ENCODE measurements at places on chromosomes 6 and 20. TPM values are rescaled to one million over a fixed set of nuclear protein-coding genes. Genes with fewer than 3 reads are reported as not detected.

DNA sequence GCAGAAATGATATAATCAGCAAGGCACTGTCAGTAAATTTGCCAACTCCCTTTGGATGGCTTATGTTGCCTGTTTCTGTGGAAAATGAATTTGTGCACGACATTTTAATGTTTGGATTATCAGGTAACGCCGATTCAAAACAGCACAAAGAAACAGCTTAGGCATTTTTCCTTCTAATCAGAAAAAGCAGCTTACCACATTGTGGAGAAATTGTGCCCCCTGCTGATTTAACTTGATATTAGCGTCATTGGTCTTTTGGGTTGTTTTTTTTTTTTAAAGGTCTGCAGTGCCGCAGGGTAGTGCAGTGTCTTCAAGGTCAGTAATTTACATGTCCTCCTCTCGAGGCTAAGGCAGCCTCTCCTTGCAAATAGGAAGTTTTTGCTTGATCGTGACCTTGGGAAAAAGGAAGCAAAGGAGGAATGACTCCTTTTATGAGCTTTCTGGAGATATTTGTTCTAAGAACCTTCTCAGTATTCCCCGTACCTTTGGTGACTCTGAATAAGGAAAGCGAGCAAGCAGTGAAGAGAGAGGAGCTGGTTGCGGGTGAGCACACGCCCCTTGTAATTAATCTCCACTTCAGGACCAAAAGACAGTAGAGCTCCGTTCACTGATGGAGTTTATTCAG lies 79.1 kb downstream of the ELOVL4 start:
- peak; percentile 56 for DNase-seq

GRCh38 chr20:41462372-41463161 lies 95.9 kb upstream of the EMILIN3 start:
- DNase-seq: no peak

GRCh38 chr6:116314218-116314617 lies 34.5 kb upstream of the TSPYL1 start:
- no peak for DNase-seq

DNA sequence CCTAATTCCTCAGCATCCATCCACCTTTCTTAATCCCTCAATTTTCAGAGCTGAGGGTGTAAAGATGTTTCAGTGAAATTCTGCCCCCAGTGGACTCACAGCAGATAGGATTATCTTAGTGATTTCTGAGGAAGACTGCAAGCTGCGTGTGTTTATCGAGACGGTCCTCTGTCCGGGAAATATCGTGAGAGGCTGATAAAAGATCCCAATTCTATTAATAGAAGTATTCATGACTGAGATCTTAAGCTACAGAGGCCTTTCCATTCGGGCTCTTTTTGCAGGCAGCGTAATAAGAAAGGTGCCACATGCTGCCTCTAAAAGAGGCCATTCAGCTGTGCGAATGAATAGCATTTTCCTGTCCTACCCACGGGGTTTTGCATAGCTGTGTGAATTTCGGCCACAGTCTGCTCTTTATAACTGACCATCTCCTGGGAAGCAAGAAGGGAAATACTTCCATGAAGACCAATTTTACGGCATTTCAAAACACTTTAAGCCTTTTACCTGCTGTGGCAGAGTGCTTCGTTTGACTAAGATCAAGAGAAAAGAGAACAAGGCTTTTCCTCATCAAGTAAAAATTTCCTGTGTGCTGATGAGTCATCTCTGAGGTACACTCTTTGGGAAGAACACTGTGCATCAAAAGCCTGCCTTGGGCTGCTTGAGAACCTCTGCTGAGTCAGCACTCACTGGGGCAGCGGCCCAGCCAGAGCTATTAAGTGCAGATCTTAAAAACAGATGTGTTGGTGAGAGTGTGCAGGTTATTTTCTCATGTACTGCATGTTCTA lies 208.8 kb downstream of the ARHGAP18 start:
- DNase-seq: no peak

DNA sequence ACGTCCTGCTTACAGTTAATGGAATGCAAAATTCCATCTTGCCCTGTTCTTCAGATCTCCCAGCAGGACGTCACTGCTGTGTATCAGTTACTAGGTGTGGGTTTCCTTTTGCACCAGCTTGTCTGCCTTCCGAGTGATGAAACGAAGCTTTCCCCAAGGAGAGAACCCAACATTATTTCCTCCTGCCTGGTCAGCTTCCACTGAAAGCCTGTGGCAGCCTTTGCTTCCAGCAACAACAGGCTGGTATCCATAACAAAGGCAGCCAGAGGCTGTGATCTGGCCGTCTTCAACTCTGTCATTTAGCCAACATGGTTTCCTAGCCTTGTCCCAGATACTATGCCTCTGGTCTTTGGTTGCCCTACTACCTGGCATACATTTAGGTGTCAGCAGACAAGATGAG lies 78.9 kb upstream of the HEY2 start:
- no peak for DNase-seq

DNA sequence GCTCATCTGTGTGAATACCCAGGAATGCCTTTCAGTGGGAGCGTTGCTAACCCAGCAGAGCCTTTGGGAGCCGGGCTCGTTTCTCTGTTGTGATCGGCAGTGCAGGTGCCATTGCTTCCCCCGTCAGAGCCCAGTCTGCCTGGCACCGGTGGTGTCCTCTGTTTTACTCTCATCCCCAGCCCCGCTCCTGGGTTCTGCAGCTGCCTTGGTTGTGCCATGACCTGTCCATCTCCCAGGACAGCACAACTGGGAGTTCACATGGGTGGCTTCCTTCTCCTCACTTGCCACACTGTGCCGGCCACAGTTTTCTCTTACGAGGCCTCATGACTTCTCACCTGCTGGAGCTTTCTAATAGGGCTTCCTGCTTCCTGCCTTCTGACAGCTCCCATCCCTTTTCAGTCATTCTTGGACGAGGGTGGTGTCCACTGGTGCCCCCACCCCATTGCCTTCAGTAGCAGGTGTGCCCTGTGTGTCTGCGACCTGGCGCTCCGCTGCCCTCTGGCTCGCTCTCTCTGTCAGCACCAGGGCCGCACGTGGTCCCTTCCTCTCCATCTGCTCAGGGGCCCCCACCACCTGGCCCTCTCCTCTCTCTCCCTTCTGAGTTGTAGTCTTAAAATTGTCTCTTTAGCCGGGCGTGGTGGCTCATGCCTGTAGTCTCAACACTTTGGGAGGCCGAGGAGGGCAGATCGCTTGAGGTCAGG lies 110.9 kb downstream of the RPP40 start:
- DNase-seq: no peak

- DNase-seq: peak; percentile 49
Observed at GRCh38 chr6:159729598-159730331, 2.5 kb downstream of the WTAP start.

DNA sequence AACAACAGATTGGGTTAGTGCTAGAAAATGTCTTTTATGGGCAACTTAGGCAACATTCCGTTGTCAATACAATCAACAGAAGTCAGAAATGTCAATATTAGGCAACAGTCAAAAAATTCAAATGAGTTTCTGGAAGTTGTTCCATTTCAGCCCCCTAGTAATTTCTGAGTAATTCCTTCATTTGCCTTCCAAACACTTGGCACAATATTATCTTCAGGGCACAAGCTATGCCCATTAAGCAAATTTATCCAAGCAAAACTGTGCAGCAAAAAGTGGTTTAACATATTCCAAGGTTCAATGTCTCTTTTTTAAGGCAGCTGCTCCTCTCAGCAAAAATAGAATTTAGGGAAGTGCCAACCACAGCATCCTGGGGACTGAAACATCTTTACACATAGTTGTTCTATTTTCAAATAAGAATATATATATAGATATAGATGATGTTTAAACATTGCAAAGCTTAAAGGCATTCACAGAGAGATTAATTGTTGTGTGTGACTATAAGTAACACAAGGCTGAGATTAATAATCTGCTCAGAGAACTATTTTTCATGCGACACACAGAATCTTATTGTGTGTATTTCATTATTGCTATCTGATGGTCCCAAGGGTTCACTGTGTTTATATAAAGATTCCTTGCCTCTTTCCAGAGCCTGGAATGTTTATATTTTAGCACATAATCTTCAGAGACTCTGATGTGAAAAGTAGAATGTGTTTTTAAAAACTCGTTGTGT lies 75.2 kb upstream of the ADTRP start:
- DNase-seq: no peak

DNA sequence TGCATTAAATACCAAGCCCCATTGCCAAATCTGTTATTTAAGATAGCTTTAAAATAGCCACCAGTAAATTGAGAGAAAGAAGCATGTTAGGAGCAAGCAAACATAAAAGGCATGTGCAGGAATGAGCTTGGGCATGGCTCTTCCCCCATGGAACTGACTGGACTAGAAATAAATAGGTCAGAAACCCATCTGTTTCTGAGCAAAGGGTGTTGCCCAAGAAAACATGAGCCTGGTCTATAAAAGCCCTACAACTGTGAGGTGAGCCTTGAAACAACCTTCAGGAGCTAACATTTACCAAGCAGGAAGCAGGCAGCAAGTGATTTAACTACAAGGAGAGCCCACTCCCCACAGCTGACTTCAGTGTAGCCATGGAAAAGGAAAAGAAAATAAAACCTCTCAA lies 126.3 kb downstream of the C6orf118 start:
- no peak for DNase-seq

- peak; percentile 78 for DNase-seq
Observed at GRCh38 chr6:169589699-169590257, 112.1 kb downstream of the WDR27 start.

DNA sequence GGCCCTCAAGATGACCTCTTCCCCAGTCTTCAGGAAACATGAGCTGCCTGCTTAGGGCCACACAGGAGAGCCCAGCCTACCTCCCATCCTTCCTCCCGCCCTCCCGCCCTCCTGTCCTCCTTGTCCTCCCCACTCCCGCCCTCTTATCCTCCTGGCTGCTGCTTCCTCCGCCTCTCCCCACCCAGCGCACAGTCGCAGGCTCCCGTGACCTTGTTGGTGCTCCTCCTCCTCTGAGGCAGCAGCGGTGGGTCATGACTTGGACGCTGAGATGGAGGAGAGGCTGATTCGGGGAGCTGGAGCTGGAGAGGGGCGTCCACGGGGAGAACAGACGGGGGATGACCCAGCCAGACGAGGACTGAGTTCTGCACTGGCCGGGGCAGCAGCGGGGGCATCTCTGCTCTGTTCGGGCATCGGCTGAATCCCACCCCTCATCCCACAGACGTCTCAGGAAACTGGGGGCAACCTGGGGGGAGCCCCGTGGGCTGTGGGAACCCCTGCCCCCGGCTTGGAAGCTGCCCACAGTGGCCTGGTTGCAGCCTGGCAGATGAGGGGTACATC lies 32.4 kb downstream of the CHRNA4 start:
- no peak for DNase-seq

DNA sequence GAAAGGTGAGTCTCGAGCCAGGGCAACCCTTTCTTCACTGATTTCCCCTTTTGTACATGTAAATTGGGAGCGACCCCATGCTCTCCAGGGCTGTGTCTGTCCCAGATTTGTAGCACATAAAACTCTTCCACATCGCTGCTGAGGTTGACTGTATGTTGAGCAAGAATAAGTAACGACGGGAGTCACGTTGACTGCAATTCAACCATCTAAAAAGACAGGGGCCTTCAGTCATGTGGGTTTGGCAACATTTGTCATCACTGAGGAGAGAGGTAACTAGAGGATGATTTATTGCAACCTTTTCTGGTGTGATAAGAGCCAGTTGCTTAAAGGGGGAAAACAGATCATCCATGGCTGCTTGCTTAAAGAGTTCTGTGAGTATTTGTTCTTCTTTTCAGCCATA lies 159.4 kb upstream of the SULF2 start:
- DNase-seq: no peak

The TREM1 gene
- 1.5 TPM for polyA plus RNA-seq

DNA sequence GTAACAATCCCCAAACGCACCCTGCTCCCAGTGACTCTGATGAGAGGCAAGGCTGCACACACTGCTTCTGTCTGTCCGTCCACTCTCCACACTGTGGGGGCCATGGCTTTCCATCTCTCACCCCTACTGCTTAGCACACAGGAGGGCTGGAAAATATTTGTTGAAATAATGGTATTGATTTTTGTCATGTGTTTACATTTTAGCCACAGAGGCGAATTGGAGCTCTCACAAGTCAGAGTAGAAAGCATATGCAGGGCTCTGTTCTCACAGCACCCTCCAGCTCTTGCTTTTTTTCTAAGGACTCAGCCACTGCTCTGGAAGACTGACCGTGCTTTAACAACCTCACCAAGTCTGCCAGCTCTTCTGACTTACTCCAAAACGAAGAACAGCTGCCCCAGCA lies 273.8 kb downstream of the GMDS start:
- no peak for DNase-seq

DNA sequence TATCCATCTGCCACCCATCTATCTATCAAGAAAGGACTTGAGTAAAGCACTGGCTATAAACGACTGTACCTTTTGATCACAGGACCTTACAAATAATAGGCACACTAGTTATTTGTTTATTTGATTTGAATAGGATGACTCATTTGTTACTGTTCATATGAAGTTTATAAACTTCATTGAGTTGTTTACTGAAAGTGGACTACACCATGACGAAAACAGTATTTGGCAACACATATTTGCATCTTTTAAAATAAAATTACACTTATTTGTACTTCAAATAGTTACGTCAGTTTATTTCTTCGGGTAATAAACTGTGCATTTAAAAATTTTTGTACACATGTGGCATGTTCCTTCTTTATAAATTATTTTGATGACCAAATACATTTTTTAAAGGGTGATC lies 133.0 kb downstream of the OGFRL1 start:
- no peak for DNase-seq

DNA sequence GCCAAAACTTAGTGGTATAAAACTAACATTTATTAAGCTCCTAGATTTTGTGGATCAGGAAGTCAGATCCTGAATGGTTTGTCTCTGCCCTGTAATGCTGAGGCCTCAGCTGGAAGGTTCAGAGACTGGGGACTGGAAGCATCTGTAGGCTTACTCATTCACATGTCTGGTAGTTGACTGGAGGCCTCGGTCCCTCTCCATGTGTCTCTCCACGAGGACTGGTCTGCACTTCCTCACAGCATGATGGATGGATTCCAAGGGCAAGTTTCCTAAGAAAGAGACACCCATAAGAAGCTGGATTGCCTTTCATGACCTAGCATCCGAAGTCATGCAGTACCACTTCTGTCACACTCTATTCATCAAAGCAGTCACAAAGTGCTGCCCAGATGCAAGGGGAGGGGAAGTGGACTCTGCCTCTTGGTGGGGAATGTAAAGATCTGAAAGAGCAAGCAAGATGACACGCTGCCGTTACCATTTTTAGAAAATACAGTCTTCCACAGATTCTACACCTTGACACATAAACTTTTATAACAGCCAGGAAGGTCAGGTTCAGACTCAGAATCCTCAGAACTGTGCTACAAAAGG lies 17.2 kb upstream of the MDGA1 start:
- no peak for DNase-seq

- DNase-seq: no peak
Observed at GRCh38 chr6:168272415-168273325, 46.9 kb downstream of the DACT2 start.

GRCh38 chr6:69801225-69801624 lies 4.4 kb upstream of the LMBRD1 start:
- DNase-seq: no peak

The FHL5 gene
- not detected for polyA plus RNA-seq

- no peak for DNase-seq
Observed at GRCh38 chr6:112281821-112282615, 27.7 kb upstream of the LAMA4 start.

All from B cell (primary cell).